Activated T-cell treated with anti-CD3 and anti-CD28 coated beads for 24 hours (primary cell): ENCODE measurements at places on chromosomes 4 and X.

- no peak for DNase-seq
Measured at GRCh38 chrX:139869796-139870195, 63.1 kb downstream of the ATP11C start.

- DNase-seq = no peak
Measured at GRCh38 chr4:99863804-99864203, 30.4 kb downstream of the LAMTOR3 start.

DNA sequence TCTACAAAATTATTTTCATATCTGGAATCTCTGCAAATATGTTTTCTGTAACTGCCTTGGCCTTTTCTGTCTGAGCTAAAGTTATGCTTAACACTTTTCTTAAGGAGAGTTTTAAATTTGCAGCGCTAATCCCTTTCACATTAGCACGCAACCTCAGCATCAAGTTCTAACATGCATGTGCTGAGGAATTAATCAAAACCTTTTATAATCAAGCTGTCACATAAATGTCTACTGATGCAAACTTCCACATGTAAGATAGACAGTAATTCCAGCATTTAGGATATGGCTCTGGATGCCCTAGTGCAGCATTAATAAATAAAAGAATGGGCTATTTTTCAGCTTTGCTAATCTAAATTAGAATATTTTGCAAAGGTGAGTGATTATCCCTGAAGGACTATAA lies 17.5 kb upstream of the NEIL3 start:
- DNase-seq = no peak

DNA sequence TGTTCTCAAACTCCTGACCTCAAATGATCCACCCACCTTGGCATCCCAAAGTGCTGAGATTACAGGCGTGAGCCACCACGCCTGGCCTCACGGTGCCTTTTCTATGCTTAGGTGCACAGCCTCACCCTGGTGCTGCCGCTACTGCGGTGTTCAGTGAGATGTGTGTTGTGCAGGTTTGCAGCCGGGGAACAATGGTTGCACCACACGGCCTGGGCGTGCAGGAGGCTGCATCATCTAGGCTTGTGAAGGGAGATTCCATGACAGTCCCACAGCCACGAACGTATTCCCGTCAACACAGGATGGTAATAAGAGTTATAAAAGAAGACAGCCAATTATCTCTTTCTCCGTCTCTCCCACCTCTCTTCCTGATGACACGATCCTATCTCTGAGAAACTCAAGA lies 22.0 kb downstream of the CPLX1 start:
- DNase-seq = no peak

GRCh38 chr4:171954650-171955049 lies 141.4 kb downstream of the GALNTL6 start:
- no peak for DNase-seq

DNA sequence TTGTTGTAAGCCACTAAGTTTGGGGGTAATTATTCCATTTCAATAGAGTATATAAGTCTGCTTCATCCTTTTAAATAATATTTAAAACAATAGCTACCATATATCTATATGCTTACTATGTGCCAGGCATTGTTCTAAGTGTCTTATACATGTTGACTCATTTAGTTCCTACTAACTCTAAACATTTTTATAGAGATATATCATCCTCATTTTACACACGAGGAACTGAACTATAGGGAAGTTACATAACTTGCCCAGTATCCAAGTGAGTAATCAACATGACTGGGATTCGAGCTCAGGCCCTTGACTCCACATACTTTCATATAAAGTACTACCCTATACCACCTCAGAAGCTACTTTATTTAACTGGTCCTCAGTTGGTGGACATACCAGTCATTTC lies 175.3 kb upstream of the RAI2 start:
- no peak for DNase-seq

- no peak for DNase-seq
Measured at GRCh38 chr4:70704931-70705182, 16.5 kb downstream of the UTP3 start.

DNA sequence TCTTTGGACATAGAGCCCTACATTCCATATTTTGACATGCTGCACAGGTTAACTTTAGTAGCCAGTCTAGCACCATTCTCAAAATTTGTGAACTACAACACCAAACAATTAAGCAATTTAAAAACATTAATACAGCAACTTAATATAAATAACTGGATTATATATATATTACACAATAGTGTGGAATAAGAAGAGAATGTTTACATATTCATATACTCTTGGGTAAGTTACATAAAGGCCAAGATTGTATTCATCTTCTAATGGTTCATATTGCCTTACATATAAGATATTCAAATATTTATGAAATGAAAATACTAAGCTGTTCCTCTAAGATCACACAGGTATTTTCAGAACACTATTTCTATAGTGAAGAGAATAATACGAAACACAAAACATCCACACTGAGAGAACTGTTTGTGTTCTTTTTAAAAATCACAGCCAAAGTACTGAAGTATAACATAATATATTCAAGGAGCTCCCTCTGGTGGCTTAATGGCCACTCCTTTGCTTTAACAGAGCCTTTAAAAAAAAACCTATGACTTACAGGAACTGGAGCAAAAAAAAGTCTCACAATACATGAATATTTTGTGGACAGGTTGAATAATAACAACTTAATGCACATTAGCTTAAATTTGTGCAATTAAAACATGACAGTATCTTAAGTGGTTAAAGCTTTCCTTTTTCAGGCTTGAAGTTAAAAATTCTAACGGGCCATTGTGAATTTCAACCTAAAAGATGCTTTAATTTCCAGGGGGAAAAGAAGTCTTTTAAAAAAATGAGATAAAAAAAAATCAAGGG lies 46.2 kb downstream of the NEK1 start:
- no peak for DNase-seq

DNA sequence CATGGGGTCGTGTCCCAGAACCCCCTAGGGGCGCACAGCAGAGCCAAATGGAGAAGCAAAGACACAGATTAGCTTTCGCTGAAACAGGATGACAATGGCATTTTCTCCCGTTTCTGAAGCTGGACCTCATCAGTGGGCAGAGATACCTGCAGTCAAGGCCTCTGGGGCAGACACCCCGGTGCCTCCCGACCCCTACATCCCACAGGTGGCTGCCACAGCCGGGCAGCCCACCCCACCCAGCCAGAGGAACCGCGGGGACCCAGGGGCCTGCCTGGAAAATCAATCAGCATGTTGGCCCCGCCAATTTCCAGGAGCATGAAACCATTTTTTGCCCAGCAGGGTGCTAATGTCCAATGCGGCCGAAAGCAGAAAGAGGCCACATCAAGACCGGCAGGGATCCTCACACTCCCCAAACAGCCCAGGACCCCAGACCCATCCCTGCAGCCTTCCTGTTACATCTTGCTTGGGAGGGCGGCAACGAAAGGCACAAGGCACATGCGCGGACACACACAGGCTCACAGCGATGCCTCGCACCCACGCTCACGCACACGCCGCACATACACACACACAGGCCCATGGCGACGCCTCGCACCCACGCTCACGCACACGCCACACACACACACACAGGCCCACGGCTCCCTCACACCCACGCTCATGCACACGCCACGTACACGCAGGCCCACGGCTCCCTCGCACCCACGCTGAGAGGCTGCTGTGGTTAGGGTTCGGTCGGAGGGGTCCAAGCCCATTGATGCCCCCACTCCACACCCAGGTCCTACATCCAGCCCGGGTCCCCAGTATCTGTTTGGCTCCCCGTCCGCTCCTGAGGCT lies 130.6 kb upstream of the NKX1-1 start:
- DNase-seq = no peak

GRCh38 chr4:182208526-182209050 lies 34.6 kb upstream of the TENM3 start:
- no peak for DNase-seq

GRCh38 chr4:132587626-132588025 lies 561.5 kb upstream of the PCDH10 start:
- DNase-seq = no peak

DNA sequence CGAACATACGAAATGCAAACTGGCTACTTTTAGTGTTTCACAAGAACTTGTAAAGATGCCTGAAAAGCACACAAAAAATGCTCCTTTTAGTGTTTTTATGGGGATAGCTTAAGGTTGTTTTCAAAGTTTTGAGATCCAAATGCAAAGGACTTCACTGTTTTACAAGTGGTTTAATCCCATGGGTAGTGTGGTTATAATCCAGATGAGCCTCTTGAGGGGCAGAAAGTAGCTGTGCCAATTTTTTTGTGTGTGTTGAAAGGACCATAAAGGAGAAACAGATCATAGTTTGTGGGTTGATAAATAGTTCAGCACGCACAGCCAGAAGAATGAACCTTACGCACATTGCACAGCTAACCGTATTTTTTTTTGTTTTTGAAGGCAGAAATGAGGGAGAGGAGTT lies 126.9 kb upstream of the GIMD1 start:
- DNase-seq = no peak

DNA sequence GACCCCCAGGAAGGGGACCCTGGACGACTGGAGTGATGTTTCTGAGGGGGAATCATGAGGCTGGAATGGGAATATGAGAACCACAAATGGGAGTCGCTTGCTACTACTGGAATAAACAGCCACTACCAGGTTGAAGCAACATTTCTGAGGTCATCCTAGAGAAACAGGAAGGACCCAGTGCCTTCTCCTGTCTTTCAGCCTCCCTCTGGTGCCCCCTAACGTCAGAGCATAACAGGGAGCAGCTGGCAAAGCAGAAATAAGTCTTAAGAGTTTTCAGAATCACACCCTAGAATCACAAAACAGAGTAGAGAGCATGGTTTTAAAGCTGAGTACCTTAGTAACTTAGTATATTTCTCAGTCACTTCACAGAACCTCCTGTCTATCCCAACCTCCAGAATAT lies 347.8 kb upstream of the PITX2 start:
- DNase-seq = no peak

GRCh38 chr4:108240366-108240765 lies 71.6 kb upstream of the LEF1 start:
- no peak for DNase-seq
